ENCODE measurements at places on chromosomes 16 and 17. TPM values are rescaled to one million over a fixed set of nuclear protein-coding genes. Genes with fewer than 3 reads are reported as not detected.
A peak's percentile ranks its signal among the peaks of the same experiment; 100 is the strongest.

ARHGDIG gene
- total RNA-seq = 13.8 TPM

GRB7 gene
- total RNA-seq = not detected

PLA2G10 gene
- not detected for total RNA-seq

EFNB3 gene
- total RNA-seq = 17.9 TPM

CDH1 gene
- total RNA-seq = 1.9 TPM

EXOC3L1 gene
- total RNA-seq = 3.6 TPM

- no peaks in the 10 kb centered on the region for H3K36me3 ChIP-seq
- no peak overlapping the region for H3K4me3 ChIP-seq
- DNase-seq = no peak
- H3K4me1 ChIP-seq = no peaks in the 10 kb centered on the region
- H3K27ac ChIP-seq = no peak overlapping the region
Measured at GRCh38 chr16:53235851-53236250, 181.1 kb downstream of the CHD9 start.

DNA sequence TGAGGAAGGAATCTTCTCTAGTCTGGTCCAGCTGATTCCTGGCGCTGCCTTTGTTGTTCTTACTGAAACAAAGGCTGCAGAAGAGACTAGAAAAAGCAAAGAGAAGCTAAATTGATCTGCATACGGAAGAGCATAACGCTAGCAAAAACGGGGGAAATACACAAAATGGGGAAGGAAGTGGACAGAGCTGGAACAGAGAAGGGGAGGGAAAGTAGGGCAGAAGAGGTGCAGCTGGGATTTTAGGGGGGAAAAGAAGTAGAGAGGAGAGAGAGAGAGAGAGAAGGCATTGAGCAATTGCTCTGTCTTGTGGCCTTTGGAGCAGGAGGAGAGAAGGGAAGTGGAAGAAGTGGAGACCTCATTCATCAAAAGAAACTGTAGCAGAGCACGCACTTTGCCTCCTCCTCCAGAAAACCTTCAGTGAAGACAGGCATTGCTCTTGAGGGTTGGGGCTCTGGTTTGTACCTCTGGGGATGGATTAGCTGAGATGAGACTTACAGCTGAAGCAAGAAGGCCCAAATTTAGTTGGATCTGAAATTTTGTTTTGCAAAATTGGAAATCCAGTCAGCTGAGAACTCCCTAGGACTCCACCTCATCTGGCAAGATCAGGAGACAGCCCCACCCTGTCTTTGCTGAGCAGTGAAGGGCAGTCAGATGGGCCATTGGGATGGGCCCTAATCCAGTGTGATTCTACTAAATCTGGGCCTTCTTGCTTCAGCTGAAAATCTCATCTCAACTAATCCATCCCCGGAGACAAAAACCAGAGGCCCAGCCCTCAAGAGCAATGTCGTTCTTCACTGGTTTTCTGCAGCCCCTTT, 55.8 kb downstream of the CDRT4 start:
- H3K4me3 ChIP-seq = no peak overlapping the region
- DNase-seq = no peak
- peaks cover 11% of the 10 kb centered on the region for H3K4me1 ChIP-seq
- no peak overlapping the region for H3K27ac ChIP-seq

DNA sequence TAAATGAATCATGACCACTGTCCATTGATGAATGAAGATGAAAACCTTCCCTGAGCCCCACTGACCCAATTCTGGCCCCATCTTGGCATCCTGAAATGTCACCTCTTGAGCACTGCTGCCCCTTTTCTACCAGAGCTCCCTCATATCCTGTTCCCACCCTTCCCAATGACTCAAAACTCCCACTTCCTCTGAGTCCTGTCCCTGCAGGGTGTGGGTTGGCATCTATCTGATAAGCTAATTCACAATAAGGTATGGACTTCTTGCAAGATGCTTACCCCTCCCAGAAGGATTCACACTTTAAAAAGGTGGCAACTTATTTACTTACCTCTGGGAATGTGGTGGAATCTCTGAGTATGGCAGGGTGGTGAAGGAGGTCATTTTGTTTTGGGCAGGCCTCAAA, 13.3 kb upstream of the CSNK2A2 start:
- H3K4me1 ChIP-seq = no peaks in the 10 kb centered on the region
- peaks cover 2% of the 10 kb centered on the region for H3K27me3 ChIP-seq
- H3K4me3 ChIP-seq = no peak overlapping the region
- no peaks in the 10 kb centered on the region for H3K36me3 ChIP-seq
- H3K27ac ChIP-seq = no peak overlapping the region

DNA sequence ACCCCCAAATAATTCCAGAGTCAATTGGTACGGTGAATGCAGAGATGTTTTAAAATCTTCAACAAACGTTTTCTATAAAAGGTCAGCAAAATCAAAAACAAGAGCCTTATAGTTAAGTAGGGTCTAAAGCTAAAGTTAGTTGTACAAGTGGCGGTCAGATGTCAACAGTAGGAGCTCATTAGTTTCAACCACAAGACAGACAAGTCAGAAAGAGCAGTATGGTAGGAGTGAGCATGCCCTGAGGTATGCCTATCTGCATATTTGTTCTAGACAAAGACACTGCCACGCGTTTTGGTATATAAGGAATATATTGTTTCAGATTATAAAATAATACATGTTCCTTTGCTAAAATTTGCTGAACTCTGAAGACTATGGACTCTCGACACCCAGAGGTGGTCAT, 431.5 kb upstream of the KIF2B start:
- DNase-seq = no peak
- H3K4me1 ChIP-seq = peaks cover 9% of the 10 kb centered on the region
- H3K27ac ChIP-seq = no peak overlapping the region
- H3K27me3 ChIP-seq = no peaks in the 10 kb centered on the region
- no peaks in the 10 kb centered on the region for H3K36me3 ChIP-seq

GRCh38 chr17:20927308-20927977, 115.4 kb downstream of the USP22 start:
- no peak overlapping the region for H3K27ac ChIP-seq
- H3K27me3 ChIP-seq = no peaks in the 10 kb centered on the region
- DNase-seq = no peak
- no peaks in the 10 kb centered on the region for H3K36me3 ChIP-seq
- peaks cover 24% of the 10 kb centered on the region for H3K4me1 ChIP-seq

GRCh38 chr16:55494994-55495421, 13.9 kb upstream of the LPCAT2 start:
- no peak overlapping the region for H3K4me3 ChIP-seq
- no peaks in the 10 kb centered on the region for H3K36me3 ChIP-seq
- H3K27me3 ChIP-seq = no peaks in the 10 kb centered on the region
- no peak overlapping the region for H3K27ac ChIP-seq

- H3K27me3 ChIP-seq = no peaks in the 10 kb centered on the region
- no peak overlapping the region for H3K27ac ChIP-seq
- no peaks in the 10 kb centered on the region for H3K4me1 ChIP-seq
- no peak for DNase-seq
Measured at GRCh38 chr17:41264599-41264998, 579 bp upstream of the KRTAP9-6 start.

GRCh38 chr16:70751593-70751992, 49.4 kb downstream of the VAC14 start:
- no peak for DNase-seq
- H3K27me3 ChIP-seq = peaks cover 13% of the 10 kb centered on the region
- H3K4me3 ChIP-seq = no peak overlapping the region
- H3K4me1 ChIP-seq = peaks cover 19% of the 10 kb centered on the region
- no peak overlapping the region for H3K27ac ChIP-seq

DNA sequence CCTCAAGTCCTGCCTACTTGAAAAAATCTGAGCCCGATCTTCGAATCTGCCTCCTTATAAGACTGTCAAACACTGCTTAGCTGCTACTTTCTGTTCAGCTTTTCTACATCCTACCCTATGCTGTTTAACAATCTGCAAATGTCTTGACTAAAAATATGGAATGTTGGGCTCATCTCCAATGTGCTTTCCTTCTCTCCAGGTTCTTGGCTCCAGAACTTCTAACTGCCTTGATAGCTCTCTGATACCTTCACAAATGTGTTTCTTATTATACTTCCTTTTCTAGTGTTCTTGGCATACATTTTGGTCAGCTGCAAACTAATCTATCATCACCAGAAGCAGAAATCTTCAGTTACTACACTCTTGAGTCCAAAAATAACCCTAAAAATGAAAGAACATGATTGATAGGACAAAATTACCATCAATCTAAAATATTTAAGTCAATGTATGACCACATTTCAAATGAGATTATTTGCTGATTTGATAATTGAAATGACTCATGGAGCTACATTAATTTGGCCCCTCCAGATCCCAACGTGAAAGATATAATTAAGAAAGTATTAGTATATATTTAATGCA, 372.3 kb upstream of the MON1B start:
- H3K27ac ChIP-seq = no peak overlapping the region
- no peaks in the 10 kb centered on the region for H3K27me3 ChIP-seq
- H3K36me3 ChIP-seq = no peaks in the 10 kb centered on the region
- H3K4me1 ChIP-seq = peaks cover 5% of the 10 kb centered on the region
- no peak overlapping the region for H3K4me3 ChIP-seq

DNA sequence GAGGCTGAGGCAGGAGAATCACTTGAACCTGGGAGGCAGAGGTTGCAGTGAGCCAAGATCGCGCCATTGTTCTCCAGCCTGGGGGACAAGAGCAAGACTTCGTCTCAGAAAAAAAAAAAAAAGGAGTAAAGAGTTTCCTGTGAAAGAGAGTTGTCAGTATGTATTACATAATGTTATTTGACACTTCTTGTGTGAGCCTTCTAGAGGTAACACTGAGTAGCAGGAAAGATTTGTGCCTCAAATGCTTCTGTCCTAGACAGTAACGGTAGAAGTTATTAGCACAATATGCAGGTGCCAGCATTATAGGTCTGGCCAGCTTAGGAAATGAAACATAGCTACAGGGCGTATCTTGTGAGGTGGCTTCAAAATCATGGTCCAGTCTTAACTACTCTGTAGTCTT, 6.2 kb downstream of the RPS6KB1 start:
- H3K4me1 ChIP-seq = no peaks in the 10 kb centered on the region
- no peak overlapping the region for H3K4me3 ChIP-seq
- no peaks in the 10 kb centered on the region for H3K36me3 ChIP-seq
- H3K27me3 ChIP-seq = no peaks in the 10 kb centered on the region
- H3K27ac ChIP-seq = no peak overlapping the region
- DNase-seq = no peak

GRCh38 chr17:14209215-14209614, 27.4 kb downstream of the CDRT15 start:
- no peak overlapping the region for H3K4me3 ChIP-seq
- no peak for DNase-seq
- H3K4me1 ChIP-seq = no peaks in the 10 kb centered on the region
- no peak overlapping the region for H3K27ac ChIP-seq
- H3K27me3 ChIP-seq = peaks cover 8% of the 10 kb centered on the region

GRCh38 chr17:29412780-29413565, 22.8 kb downstream of the TAOK1 start:
- no peak overlapping the region for H3K27ac ChIP-seq
- no peak overlapping the region for H3K4me3 ChIP-seq
- no peaks in the 10 kb centered on the region for H3K36me3 ChIP-seq
- H3K4me1 ChIP-seq = peaks cover 12% of the 10 kb centered on the region
- H3K27me3 ChIP-seq = peaks cover 1% of the 10 kb centered on the region

DNA sequence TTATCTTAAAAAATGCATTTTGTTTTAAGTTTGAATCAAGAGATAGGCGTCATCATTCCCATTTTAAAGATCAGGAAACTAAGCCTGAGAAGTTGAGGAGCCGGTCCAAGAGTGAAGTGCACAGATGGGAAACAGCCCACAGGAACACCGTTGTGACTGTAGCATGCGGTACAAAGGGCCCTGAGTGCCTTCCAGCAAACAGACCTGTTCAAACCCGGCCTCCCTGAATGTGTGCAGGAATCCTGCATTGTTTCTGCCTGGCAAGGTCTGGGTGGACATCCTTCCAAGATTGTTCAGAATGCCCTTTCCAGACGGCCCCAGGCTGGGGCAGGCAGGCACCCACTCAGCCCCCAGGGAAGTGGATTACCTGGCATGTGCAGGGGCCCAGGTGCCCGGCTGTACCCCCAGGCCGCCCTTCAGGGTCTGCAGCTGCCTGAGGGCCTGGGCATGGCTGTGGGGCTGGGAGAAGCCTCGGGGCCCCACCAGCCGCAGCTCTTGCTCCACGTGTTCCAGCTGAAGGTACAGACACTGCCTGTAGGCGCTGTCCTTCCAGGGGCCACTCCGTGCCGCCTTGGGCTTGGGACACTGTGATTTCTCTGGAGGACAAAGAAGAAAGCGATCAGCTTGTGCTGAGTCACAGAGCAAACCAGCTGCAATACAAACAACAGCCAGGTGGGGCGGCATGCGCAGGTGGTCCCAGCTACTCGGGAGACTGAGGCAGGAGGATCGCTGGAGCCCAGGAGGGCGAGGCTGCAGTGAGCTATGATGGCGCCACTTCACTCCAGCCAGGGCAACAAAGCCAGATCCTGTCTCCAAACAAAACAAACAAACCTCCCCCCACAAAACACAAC, 45.0 kb upstream of the GCSH start:
- DNase-seq = peak; percentile 23
- H3K4me1 ChIP-seq = peaks cover 8% of the 10 kb centered on the region
- H3K27ac ChIP-seq = no peak overlapping the region
- no peaks in the 10 kb centered on the region for H3K36me3 ChIP-seq
- no peaks in the 10 kb centered on the region for H3K27me3 ChIP-seq

GRCh38 chr17:57994436-57994835, 6.4 kb upstream of the VEZF1 start:
- DNase-seq = no peak
- peaks cover 23% of the 10 kb centered on the region for H3K4me1 ChIP-seq
- no peaks in the 10 kb centered on the region for H3K27me3 ChIP-seq
- H3K4me3 ChIP-seq = no peak overlapping the region
- H3K36me3 ChIP-seq = no peaks in the 10 kb centered on the region
- H3K27ac ChIP-seq = no peak overlapping the region

- no peak overlapping the region for H3K4me3 ChIP-seq
- H3K36me3 ChIP-seq = no peaks in the 10 kb centered on the region
- no peaks in the 10 kb centered on the region for H3K4me1 ChIP-seq
Measured at GRCh38 chr16:50956637-50957036, 194.4 kb downstream of the SALL1 start.

GRCh38 chr16:11234884-11235702, 20.9 kb downstream of the SOCS1 start:
- H3K27me3 ChIP-seq = peaks cover 6% of the 10 kb centered on the region
- no peak overlapping the region for H3K4me3 ChIP-seq
- no peak overlapping the region for H3K27ac ChIP-seq
- no peaks in the 10 kb centered on the region for H3K4me1 ChIP-seq
- no peak for DNase-seq

GRCh38 chr16:5523829-5524228, 426.2 kb upstream of the EEF2KMT start:
- DNase-seq = no peak
- no peak overlapping the region for H3K27ac ChIP-seq
- H3K4me3 ChIP-seq = no peak overlapping the region

DNA sequence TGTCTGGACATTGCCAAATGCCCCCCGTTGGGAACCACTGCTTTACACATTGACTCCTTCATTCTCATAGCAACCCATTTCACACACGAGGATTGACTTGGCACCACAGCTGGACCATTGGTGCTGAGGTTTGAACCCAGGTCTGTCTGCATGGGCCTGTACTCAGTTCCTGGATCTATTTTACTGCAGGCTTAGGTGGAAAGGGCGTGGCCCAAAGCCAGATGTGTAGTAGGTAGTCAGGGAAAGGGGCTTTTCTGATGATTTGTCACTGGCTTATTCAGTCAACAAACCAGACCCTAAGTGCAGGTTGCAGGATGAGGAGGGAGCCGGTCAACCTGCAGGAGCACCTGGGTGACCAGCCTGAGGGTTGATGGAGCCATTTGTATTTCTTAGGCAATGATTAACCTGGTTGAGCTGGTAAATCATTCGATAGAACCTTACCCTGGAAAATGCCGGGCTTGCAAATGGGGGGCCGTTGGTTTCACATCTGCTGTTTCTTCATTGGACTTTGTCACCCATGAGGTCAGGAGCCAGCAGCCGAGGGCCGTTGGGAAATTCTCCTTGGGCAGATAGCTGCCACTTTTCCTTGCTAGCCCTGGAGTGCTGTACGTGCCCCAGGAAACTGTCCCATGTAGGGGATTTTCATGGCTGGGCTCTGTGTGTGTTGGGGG, 104.4 kb downstream of the CMIP start:
- H3K27me3 ChIP-seq = peaks cover 19% of the 10 kb centered on the region
- no peak overlapping the region for H3K4me3 ChIP-seq
- no peak overlapping the region for H3K27ac ChIP-seq
- DNase-seq = no peak
- peaks cover 34% of the 10 kb centered on the region for H3K4me1 ChIP-seq

Measured in glutamatergic neuron (in vitro differentiated cells).